ENCODE measurements at places on chromosomes 6 and 20.

DNA sequence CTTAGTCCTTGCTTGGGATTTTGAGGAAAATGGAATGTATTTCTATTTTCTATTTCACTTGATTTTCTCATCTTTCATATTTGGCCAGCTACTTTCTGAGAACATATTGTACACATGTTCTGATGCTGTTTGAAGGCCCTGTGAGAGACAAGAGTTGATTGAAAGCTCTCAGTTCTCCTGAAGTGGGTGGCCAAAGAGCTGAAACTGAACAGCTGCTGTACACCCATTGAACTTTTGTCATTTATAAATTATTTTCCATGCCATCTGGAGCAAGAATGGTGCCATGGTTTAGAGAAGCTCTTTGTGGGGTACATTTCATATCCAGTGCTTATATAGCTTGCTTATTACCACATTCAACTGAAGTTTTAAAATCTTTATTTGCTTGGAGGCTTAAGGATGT is 298.3 kb downstream of the PRL start:
- DNase-seq = no peak

- peak; percentile 57 for DNase-seq
Observed at GRCh38 chr6:138692058-138692977, 81.3 kb upstream of the CCDC28A start.

- no peak for DNase-seq
Observed at GRCh38 chr20:46010491-46011391, 2.0 kb downstream of the MMP9 start.

DNA sequence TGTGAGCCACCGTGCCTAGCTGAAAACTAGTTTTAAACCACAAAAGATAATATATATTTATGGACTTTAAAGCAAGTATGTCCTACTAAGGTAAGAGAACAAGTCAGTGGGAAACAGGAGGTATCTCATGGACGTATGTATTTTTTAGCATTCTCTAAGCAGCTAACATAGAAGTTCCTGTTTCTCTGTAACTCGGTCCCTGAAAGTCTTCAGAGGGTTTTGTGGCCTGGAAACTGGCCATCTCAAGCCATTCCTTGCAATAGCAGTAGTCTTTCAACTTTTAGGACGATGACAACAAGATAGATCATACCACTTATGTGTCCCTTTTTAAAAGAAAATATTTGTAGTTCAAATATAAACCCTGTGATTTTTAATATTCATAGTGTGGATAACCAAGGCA is 95.6 kb upstream of the RALGAPA2 start:
- no peak for DNase-seq

- DNase-seq = peak; percentile 95
Observed at GRCh38 chr6:158631678-158632537, 12.6 kb downstream of the DYNLT1 start.

GRCh38 chr6:11552442-11552841 is 14.9 kb downstream of the TMEM170B start:
- no peak for DNase-seq

GRCh38 chr20:47379433-47380150 is 23.1 kb upstream of the ZMYND8 start:
- DNase-seq = no peak

DNA sequence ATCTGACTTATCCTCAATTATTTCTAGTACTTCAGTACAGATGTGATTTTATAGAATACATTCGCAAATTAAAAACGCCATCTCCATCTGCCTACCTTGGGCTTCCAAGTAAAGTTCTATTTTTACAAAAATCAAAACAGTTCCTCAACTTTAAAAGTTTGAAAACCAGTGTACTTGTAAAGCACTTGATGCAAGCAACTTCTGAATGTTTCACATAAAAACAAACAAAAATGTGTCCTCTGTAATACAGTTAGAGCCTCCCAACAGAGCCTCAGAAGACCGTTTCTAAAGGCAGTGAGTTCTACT is 384 bp upstream of the MANEA start:
- DNase-seq = peak; percentile 52

DNA sequence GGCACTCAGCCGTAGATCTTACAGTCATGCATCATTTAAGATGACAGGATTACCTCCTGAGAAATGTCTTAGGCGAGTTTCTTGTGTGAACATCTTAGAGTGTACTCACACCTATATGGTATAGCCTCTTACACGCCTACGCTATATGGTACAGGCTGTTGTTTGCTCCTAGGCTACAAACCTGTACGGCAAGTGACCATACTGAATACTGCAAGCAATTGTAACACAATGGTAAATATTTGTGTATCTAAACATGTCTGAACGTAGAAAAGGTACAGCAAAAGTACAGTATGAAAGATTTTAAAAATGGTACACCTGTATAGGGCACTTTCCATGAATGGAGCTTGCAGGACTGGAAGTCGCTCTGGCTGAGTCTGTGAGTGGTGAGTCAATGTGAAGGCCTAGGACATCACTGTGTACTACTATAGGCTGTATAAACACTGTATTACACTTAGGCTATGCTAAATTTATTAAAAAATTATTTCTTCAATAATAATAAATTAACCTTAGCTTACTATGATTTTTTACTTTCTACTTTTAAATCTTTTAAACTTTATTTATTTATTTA is 541 bp upstream of the IL20RA start:
- DNase-seq = no peak

DNA sequence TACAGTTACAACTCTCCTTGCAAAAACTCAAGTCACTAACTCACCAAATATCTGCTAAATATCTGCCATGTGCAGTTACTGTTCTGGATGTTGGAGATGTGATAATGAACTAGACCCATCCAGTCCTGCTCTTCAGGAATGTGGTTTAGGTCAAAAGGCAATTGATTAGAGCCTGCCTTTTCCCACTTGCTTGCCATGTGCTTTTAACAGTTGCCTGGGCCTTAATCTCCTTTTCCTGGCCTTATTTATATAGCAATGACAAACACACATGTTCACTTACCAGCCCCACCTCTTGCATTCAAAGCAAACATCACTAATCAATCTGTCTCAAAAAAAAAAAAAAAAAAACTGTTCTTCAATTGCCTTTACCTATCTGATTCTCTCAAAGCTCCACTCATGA is 199.2 kb downstream of the ZNF217 start:
- DNase-seq = no peak

GRCh38 chr6:11563793-11564192 is 26.2 kb downstream of the TMEM170B start:
- DNase-seq = no peak

- DNase-seq = no peak
Observed at GRCh38 chr20:11549172-11550103, 368.3 kb upstream of the BTBD3 start.
